ENCODE measurements at places on chromosomes 6 and 20. TPM values are rescaled to one million over a fixed set of nuclear protein-coding genes. Genes with fewer than 3 reads are reported as not detected.

Gene CLDN20
- total RNA-seq: not detected

Gene SAMD3
- 4.7 TPM for total RNA-seq

Gene TRIM10
- not detected for total RNA-seq

Gene BPIFB4
- not detected for total RNA-seq

Gene KIAA1755
- total RNA-seq: not detected

Gene RAET1G
- not detected for total RNA-seq

Gene SYNDIG1
- not detected for total RNA-seq

Gene DPPA5
- not detected for total RNA-seq

Gene UNC93A
- not detected for total RNA-seq

Gene DCDC2
- 0.27 TPM for total RNA-seq

Gene SNAP25
- total RNA-seq: 0.15 TPM

Gene PDE10A
- total RNA-seq: not detected

Gene ZC2HC1B
- not detected for total RNA-seq

Gene FLOT1
- total RNA-seq: 178 TPM

Gene CLPSL2
- not detected for total RNA-seq

Gene OR2B6
- total RNA-seq: not detected

Gene WFDC6
- total RNA-seq: not detected

Gene OPRL1
- total RNA-seq: 0.21 TPM

Gene RIMS1
- total RNA-seq: not detected

Gene ALDH8A1
- total RNA-seq: 0.91 TPM

Gene LKAAEAR1
- 0.42 TPM for total RNA-seq

Gene IP6K3
- total RNA-seq: not detected

Gene WFDC10B
- not detected for total RNA-seq

Gene MAPK13
- total RNA-seq: 71.1 TPM
